ENCODE measurements at places on chromosomes 4 and X. TPM values are rescaled to one million over a fixed set of nuclear protein-coding genes. Genes with fewer than 3 reads are reported as not detected.

- DNase-seq, result no peak
Measured at GRCh38 chr4:3681191-3681590, 85.0 kb upstream of the ADRA2C start.

GRCh38 chrX:455199-455598 is 68.5 kb upstream of the PPP2R3B start:
- no peak for DNase-seq

GRCh38 chr4:153293742-153294057 is 50.8 kb upstream of the MND1 start:
- no peak for DNase-seq

GRCh38 chr4:189822326-189822725 is 118.3 kb upstream of the FRG1 start:
- no peak for DNase-seq

- no peak for DNase-seq
Measured at GRCh38 chr4:8855818-8856245, 15.8 kb downstream of the HMX1 start.

- no peak for DNase-seq
Measured at GRCh38 chrX:103640401-103641155, 11.8 kb downstream of the TCEAL1 start.

DNA sequence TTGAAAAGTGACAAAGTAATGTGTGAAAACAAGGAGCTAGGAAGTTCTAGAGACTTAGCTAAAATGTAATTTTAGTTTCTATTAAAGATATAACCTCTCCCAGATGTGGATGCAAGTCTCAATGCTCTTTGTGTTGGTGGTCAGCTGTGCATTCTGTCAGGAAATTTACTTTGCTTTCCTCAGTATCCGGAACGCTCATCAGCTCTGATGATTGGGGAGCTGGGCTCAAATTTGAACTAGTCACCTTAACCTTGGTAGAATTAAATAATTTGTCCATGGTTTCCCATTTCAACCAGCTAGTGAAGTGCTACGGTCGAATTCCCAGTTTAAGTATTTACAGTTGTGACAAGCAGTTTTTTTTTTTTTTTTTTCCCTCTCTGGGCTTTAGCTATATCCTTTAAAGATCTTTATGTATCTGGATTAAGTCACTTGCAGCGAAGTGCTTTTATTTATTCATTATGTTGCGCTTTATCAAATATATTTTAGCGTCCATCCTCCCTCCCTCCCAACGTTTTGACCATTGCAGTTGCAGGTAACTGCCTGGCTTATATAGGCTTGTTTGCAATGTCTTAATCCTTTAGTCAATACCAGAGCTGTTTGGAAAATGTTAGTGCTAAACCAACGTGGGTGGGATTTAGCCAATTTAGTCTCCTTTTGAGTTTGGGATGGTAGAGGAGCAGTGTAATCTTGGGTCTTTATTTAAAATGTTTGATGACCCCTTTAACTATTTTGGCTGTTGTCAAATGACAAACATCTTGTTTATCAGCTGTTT is 2.1 kb downstream of the OGT start:
- no peak for DNase-seq

- DNase-seq, result no peak
Measured at GRCh38 chr4:69098470-69098869, 2.2 kb downstream of the UGT2B7 start.

GRCh38 chr4:177937041-177937440 is 494.8 kb upstream of the AGA start:
- DNase-seq, result no peak

VEGFC gene
- total RNA-seq, result 35.1 TPM

ZDHHC15 gene
- total RNA-seq, result not detected

FOXR2 gene
- not detected for total RNA-seq

NDNF gene
- total RNA-seq, result not detected
